GM12891 (cell line): ENCODE measurements at places on chromosomes 13 and 19.

- peak; percentile 25 for DNase-seq
Measured at GRCh38 chr13:44710576-44710975, 134.4 kb upstream of the TSC22D1 start.

- no peak for DNase-seq
Measured at GRCh38 chr13:45439008-45439407, 20.8 kb upstream of the SLC25A30 start.

GRCh38 chr19:46063201-46063600 lies 22.4 kb upstream of the IGFL4 start:
- DNase-seq = no peak

- no peak for DNase-seq
Measured at GRCh38 chr19:29636553-29637360, 28.5 kb upstream of the PLEKHF1 start.

GRCh38 chr19:8056533-8056932 lies 4.0 kb downstream of the CCL25 start:
- no peak for DNase-seq

GRCh38 chr13:110921209-110921608 lies 6.3 kb upstream of the ANKRD10 start:
- no peak for DNase-seq

DNA sequence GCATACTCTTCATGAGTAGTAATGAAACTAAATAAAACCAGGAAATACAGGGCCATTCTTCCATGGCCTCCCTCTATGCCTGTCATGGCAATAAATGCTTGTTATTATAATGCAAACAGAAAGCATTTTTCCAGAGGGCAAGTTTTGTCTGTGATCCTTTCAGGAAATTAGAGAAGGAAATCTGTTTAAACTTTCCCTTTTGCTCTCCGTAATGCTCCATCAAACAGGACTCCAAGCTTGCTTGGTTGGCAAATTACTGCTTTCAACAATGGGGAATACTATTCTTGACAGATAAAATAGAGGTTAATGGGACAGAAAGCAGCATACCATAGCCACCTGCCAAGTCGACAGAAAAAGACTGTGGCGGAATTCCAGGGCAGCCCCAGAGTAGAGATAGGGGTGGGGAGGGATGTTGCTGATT lies 252.5 kb downstream of the LHFPL6 start:
- DNase-seq = no peak

- no peak for DNase-seq
Measured at GRCh38 chr13:46473806-46474205, 79.2 kb upstream of the LRCH1 start.

DNA sequence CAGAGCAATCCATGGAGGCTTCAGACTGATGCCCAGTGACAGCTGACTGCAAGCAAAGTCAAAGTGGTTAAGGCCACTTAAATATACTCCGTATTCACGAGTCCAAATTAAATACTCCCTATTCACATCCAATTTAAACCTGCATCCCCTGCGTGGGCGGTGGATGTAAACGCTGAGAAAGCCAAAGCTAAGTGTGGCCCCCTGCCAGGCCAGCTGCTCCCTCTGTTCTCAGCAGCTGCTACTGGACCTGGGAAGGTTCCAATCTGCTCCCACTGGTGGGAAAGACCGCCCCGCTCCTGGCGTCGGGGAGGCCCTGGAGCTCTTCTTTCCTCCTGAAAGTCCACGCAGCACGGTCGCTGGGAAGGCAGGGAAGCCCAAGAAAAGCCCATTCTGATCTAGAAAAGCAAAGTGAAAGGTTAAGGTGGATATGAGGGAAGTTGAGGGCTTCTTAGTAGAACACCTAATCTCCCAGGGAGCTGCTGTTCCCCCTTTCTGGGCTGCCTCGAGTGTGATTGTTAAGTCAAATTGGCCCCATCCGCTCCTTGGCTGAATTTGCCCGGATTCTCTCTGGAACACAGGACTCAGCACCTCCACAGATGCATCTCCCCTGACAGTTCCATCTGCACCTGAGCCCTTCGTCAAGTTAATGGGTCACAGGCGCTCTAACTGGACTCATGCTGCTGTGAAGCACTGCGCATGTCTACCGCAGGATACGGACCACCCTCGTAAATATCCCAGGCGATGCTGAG lies 205.5 kb downstream of the USP12 start:
- no peak for DNase-seq

DNA sequence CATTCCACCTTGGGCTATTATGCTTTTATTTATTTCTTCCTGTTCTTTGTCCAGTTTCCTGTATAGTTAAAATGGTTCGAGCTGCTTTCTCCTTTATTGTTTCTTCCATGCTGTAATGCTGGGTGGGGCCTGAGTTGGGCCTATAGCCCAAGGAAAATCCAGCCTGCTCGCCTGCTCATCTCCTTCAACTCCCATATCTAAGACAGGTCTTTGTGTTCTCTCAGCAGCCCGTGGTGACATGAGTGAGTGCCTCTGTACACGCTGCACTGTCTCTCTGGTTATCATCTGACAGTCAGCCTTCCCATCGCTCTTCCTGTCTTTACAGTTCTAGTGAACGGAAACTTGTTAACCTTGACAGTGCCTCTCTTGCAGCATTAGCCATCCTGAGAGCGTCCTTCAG lies 221.9 kb upstream of the SLC10A2 start:
- DNase-seq = no peak

DNA sequence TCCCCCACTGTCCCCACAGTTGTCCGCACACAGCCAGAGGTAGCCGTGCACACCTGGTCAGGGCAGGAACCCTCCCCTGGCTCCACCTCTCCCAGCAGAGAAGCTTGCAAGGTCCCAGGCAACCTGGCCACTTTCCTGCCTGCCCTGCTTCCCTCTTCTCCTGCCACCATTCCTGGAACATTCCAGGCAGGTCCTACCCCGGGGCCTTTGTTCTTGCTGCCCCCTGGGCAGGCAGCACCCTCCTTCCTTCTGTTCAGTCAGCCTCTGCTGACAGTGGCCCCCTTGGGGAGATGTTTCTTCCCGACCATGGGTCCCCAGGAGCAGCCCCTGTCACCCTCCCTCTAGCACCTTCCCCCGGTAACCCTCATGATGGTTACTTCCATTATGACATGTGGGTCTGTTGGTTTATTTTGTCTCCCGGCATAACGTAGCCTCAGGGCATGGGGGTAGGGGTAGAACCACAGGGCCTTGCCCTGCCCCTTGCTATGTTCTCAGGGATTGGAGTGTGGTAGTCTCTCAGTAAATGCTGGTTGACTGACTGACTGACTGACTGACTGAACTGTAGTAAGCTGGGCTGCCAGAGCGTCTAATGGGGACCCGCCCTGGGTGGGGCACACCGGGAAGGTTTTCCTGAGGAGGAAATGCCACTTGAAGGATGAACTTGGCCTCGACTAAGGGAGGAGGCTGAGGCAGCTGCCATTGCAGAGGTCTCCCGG lies 10.8 kb downstream of the PAK4 start:
- DNase-seq = no peak

- DNase-seq = no peak
Measured at GRCh38 chr19:13172346-13173138, 22.3 kb downstream of the IER2 start.

DNA sequence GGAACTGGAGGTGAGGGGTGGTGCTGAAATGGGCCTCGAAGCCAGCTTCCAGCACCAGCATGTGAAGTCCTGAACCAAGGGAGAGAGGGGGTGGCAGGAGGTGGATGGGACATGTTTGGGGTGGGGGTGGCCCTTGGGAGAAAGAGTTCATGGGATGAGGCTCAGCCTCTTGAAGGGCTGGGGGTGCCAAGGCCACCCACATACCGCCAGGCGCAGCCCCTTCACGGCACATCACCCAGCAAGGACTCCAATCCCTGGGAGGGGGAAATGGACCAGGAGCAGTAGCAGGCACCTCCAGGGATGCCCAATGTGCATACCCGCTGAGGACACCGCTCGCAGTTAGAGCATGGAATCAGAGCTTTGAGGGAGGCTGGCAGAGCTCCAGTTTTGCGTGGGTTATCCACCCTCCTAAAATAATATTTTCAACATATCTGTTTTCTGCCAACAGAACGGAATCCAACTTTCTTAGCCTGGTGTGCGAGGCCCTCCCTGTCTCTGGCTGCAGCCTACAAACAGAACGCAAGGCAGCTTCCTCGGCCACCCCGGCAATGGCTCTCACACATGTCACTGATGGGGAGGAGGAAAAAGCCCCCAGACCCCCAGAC lies 140.5 kb upstream of the VSTM2B start:
- DNase-seq = no peak

DNA sequence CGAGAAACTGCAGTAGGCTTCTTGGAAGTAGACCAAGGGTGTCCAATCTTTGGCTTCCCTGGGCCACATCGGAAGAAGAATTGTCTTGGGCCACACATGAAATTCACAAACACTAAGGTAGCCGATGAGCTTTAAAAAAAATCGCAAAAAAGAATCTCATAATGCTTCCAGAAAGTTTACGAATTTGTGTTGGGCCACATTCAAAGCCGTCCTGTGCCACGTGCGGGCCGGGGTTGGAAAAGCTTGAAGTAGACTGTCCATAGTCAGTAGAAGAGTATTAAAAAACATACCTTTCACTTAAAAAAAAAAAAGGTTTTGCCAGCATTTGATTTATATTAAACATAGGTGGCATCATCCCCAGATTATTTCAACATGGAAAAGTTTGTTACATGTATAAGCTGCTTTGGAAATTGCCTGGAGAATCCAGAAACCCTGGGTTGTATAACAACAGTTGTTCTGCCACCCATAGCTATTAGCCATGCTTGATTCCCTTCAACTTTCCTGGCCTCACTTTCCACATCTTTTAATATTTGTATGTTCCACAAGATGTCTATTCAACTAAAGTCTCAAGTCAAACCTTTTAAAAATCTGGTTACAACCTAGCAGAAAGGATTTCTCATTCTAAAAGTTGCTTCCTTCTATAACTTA lies 1.0 kb downstream of the IFT88 start:
- DNase-seq = no peak

DNA sequence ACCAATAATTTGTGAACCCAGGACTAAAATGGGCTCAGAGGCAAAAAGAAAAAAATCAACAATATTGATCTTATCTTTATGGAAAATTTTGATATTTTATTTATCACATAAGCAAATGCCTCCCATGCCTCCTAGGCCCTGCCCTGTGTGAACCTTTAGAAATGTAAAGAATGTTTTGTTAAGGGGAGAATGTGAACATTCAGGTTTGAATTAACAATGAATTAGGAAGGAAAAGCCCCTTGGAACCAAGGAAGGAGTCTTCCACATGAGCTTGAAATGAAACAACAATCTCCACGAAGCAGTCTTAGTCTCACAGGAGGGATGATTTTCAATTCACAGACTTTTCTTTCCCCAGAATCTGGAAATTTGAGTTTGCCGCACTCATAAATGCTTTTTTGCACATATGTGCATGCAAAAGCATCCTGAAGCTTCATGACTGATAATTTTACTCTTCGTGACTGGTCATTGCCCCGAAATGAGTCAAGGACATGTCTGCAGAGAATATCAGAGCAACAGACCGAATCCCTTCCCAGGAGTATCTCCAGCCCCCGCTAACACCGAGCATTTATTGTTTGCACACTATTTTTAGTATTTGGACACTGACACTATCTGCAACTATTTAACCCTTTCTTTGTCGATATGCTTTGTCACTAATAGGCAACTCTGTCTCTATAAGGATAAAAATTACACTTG lies 135.2 kb downstream of the DCT start:
- no peak for DNase-seq

DNA sequence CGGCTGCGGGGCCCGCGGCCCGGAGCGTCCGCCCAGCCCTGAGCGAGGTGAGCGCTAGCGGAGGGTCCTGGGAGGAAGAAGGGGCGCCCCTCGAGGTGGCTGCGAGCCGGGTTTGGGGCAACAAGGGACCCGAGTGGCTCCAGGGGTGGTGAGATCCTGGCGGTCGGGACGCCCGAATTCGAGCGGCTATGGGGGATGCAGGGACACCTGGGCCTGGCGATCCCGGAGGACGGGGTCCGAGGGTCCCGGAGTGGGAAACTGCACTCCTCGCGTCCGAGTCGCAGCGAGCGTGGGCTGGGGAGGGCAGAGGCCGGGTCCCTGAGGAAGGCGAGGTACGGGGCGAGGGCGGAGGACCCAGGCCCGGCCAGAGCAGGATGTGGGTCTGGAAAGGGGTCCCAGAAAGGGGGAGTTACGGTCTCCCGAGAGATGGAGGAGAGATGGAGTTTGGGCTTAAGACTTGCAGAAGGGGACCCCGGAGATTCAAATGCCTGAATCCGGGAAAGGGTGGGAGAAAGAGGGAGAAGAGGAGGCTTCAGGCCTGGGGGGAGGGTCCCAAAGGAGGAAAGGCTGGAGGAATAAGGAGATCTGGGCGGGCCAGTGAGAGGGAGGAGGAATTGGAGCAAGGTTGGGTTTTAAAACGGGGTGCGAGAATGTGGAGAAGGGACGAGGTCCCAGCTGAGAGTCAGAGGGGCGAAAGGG lies 542 bp downstream of the CACNG7 start:
- no peak for DNase-seq

DNA sequence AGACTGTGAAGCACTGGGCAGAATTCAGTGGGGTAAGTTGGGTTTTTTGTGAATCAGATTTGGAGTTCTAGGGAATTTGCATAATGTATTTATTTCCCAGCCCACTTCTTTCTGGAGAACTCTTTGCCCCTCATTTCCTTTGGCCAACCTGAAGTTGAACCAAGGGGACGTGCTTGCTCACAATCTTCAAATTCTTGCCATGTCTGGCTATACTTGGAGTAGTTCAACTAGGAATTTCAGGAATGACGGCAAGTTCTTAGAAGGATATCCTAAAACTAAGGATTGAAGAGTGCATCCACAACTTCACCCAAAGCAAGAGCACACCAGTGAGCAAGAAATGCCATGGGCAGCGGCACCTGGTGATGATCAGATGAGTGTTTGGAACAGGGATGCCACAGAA lies 88.5 kb downstream of the TEX26 start:
- DNase-seq = no peak

DNA sequence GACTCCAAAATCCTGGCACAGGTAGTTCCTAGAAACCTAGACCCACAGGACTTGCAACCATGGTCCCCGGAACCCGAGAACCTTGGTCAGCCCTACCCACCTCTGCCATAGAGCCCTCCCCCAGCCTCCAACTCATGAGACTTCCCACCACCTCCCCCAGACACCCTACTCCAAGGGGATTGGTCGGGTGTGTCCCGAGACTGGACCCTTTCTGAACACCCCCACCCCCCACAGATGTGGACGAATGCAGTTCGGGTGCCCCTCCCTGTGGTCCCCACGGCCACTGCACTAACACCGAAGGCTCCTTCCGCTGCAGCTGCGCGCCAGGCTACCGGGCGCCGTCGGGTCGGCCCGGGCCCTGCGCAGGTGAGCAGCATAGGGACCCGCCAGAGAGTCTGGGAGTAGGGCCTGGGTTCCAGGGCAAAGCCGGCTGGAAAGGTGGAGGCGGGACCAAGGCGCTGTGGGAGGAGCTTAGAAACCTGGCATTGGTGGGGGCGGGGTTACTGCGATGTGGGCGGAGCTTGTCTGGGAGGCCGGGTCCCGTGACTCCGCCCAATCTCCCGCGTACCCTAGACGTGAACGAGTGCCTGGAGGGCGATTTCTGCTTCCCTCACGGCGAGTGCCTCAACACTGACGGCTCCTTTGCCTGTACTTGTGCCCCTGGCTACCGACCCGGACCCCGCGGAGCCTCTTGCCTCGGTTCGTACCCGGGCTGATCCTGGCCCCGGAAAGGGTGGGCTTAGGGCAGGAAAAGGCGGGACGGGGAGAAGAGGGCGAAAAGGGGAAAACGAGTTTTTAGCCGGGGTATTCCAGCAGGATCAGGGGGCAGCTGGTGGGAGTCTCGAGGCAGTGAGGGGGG lies 11.9 kb downstream of the LTBP4 start:
- no peak for DNase-seq

GRCh38 chr13:39641645-39642044 lies 13.8 kb upstream of the COG6 start:
- DNase-seq = no peak

GRCh38 chr13:80881495-80881894 lies 540.6 kb upstream of the SPRY2 start:
- DNase-seq = no peak

GRCh38 chr19:18414504-18415177 lies 4.6 kb upstream of the SSBP4 start:
- DNase-seq = no peak
